ENCODE measurements at places on chromosomes 7 and 10. TPM values are rescaled to one million over a fixed set of nuclear protein-coding genes. Genes with fewer than 3 reads are reported as not detected.
A peak's percentile ranks its signal among the peaks of the same experiment; 100 is the strongest.

Gene PDSS1
- 7.8 TPM for total RNA-seq

GRCh38 chr7:17256375-17256774, 42.1 kb upstream of the AHR start:
- DNase-seq = no peak

DNA sequence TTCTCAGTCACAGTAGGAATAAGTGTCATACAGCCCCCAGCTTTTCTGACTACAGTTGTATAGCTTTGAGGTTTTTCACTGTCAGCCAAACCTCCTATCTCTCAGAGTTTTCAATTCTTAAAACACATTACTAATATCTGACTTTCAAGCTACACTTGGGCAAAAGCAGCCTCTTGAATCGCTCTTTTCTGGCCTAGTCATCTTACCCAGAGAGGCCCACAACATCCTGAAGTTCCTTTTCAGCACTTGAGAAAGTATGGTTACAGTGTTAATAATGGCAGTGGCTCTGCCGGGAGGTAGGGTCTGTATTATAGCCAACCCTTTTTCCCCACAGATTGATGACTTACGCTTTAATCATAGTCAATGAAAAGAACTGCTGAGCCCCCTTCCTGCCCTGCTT, 181.0 kb downstream of the LRRC4 start:
- no peak for DNase-seq

DNA sequence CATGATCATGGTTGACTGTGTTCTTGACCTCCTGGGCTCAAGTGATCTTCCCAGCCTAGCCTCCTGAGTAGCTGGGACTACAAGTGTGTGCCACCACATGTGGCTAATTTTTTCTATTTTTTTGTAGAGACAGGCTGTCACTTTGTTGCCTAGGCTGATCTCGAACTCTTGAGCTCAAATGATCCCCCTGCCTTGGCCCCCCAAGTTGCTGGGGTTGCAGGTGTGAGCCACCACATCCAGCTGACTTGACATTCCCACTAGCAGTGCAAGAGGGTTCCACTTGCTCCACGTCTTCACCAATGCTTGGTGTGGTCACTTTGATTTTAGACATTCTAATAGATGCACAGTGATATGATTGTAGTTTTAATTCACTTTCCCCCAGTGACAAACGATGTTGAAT, 25.1 kb downstream of the CYP26A1 start:
- no peak for DNase-seq

DNA sequence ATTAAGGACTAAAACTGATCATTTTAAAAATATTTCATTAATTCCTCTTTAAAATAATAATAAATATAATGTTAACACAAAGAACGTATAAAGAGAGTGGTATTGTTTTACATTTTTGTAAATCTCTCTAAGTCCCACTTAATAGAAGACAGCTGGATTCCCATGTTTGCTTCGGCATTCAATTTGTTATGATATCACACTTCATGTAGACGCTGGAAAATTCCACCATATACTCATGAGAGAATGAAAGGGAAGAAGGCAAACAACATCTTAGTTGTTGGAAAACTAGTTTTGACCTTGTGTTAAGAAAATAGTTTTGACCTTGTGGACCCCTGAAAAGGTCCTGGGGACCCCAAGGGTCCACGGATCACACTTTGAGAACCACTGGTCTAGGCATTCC, 85.3 kb upstream of the MGMT start:
- DNase-seq = no peak

- peak; percentile 57 for DNase-seq
These were observed 72.8 kb upstream of the MPP7 start for GRCh38 chr10:28375399-28376354.

DNA sequence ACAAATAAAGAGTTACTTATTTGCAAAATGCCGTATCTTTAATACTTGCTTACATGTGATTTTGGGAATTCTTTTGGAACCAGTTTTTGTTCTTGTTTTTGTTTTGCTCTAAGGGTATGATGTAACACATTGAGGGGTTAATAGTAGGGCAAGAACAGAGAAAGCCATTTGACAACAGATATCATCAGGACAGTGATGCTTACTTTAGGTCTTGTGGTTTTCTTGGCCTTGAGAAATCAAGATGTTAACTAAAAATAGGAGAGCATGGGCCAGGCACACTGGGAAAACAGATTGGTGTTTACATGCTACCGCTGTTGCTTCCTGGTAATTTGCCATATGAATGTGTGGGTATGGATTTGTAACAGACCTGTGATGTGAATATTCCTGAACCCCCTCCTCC, 3.7 kb downstream of the SAMD8 start:
- DNase-seq = no peak

Gene PLXNA4
- 7.2 TPM for total RNA-seq

DNA sequence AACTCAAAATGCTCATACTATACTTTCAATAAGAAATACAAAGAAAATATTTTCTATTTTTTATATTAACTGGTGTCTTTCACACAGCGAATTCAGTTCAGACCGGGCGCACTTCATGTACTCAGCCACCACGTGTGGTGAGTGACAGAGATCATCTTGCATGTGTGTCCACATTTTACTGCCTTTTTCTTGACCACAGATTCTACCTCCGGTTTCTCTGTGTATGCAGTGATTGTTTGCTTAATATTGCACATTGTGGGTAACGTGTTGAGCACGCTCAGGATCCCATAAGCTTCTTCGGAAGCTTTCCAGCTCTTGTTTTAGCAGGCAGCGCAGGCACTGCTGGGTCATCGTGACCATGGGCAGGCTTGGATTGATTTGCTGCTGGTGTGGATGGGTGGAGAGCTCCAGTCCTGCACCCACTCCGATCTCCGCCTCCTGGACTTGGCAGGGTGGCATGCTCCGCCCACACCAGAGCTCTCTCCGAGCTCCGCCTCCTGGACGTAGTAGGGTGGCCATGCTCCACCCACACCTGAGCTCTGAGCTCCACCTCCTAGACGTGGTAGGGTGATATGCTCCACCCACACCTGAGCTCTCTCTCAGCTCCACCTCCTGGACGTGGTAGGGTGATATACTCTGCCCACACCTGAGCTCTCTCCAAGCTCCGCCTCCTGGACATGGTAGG, 253.3 kb downstream of the DIP2C start:
- DNase-seq = no peak

- DNase-seq = no peak
These were observed 14.7 kb upstream of the TMEM236 start for GRCh38 chr10:17737027-17737965.

DNA sequence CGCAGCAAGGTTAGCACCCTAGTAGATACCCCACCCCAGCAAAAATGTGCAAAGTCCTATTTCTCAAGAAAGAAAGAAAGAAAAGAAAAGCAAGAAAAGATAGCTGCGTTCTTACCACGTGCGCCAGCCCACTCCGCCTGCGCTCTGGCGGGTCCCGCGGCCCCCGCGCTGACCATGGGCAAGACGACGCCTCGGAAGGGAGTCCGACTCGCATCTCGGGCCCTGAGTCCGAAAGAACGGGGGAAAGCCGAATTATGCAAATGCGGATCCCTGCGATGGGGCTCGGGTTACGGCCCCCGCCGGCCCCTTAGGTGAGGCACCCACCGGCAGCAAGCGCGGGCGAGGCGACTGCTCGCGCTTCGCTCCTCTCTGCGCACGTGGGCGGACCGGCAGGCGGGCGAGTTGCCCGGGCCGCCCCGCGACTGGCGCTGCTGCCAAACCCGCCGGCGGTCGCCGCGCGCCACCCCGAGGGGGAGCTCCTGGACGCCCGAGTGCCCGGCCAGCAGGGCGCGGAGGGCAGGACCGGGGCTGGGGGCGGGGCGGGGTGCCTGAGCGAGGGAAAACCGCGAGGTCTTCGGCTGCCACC, 2.4 kb upstream of the EGR2 start:
- DNase-seq = no peak

GRCh38 chr7:141354251-141354650, 197.0 kb upstream of the AGK start:
- DNase-seq = no peak

DNA sequence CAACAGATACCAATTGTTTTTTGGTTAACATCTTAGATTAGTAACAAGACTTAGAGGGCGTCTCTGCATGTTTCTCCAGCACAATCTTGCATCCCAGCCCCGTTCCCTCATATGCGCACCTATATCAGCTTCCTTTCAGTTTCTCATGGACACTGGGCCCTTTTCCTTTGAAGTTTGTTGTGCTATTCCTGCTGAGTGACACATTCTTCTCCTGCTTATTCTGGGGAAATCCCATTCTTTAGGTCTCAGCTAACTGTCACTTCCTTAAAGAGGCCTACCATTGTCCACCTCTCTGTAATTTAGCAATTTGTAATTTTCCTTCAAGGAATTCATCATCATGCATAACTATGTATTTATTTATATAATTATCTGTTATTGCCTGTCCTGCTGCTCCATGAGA, 110.3 kb upstream of the STEAP1B start:
- no peak for DNase-seq

DNA sequence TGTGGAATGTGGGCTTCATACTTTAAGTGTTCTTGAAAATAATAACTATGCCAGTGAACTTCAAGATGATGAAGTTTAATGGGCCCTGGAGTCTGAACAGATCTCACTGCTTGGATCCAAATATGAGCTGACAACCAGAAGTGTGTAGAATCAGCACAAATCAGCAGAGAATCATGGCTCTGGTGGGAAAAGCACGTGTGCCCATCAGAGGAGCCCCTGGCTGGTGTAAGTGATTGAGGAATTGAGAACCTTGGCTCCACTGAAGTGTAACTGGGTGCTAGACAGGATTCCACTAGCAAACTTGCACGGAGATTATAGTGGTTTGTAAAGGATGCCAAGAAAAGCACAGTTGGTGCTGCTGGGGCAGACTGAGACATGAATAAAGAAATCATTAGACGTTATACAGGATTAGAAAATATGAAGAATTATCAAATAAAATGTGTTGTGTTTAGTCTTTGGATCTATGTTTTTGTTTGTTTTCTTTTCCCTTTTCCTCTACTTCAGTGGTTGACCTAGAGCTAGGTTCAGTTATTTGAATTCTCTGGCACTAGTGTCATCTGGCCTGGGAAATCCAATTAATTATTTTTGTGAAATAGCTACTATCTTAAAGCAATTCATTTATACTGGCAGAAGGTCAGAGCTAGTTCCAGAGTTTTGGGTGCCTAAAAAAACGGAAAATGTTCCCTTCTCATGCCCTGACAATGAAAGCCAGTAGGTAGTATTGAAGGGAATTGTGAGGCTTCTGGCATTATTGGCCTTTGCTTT, 175.7 kb upstream of the MEOX2 start:
- DNase-seq = no peak

Gene POLR1F
- total RNA-seq = 20.5 TPM

GRCh38 chr7:135342887-135343286, 109.2 kb downstream of the STRA8 start:
- DNase-seq = no peak

DNA sequence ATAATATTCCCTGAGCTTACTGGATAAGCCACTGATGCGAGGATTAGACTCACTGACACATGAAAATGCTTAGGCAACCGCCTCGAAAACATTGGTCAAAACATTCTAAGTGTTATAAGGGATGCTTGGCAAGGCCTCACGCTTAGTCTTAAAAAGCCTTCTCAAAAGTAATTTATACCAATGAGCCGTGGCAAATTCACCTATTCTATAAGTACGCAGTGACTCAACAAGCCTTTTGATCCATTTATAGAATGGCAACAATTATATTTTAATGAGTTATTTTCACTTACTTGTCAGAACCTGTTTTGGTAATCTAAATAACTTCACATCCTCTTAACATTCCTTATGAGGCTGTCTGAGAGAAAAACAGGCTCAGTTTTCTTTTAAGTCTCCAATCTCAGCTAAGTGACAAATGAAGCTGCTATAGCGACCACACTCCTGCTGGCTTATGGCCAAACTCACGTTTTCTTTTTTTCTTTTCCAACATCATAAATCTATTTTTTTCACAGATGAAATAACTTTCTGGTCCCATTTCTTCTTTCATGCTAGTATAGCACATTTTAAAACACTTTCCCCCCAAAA, 121.2 kb upstream of the AFAP1L2 start:
- no peak for DNase-seq

Gene TRIM73
- total RNA-seq = 2.2 TPM

Gene AKR1E2
- total RNA-seq = 15.5 TPM

- no peak for DNase-seq
These were observed 2.4 kb upstream of the HOXA4 start for GRCh38 chr7:27132978-27133377.

Data from breast epithelium (tissue), 4 donors.